Fibroblast of lung (primary cell): ENCODE measurements at places on chromosomes 7 and 10.

- no peaks in the 10 kb centered on the region for H3K36me3 ChIP-seq
- no peak overlapping the region for H3K4me3 ChIP-seq
- no peak for DNase-seq
These were observed 13.2 kb downstream of the ERVW-1 start for GRCh38 chr7:92464515-92464914.

DNA sequence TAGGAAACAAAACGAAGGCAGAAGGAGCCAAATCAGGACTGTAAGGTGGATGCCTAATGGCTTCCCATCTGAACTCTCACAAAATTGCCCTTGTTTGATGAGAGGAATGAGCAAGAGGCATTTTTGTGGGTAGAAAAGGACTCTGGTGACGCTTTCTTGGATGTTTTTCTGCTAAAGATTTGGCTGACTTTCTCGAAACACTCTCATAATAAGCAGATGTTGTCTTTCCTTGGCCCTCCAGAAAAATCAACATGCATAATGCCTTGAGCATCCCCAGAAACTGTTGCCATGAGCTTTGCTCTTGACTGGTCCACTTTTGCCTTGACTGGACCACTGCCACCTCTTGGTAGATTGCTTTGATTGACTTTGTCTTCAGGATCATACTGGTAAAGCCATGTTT is 13.5 kb downstream of the PTPN12 start:
- no peaks in the 10 kb centered on the region for H3K27me3 ChIP-seq
- peak; percentile 59 for DNase-seq
- no peak overlapping the region for H3K4me3 ChIP-seq
- H3K27ac ChIP-seq: no peak overlapping the region
- no peaks in the 10 kb centered on the region for H3K36me3 ChIP-seq

DNA sequence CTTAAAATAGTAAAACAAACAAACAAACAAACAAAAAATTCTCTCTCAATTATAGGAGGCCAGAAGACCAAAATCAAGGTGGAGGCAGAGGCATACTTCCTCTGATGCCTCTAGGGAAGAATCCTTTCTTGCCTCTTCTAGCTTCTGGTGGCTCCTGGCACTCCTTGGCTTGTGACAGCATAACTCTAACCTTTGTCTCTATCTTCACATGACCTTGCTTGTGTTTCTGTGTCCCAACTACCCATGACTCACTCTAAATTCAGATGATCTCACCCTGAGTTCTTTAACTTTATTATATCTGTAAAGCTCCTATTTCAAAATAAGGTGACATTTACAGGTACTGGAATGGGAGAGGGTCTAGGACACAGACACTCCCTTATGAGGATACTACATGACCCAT is 88.3 kb upstream of the ANTXRL start:
- no peak for DNase-seq
- no peak overlapping the region for H3K27ac ChIP-seq
- H3K36me3 ChIP-seq: no peaks in the 10 kb centered on the region
- no peaks in the 10 kb centered on the region for H3K4me1 ChIP-seq

DNA sequence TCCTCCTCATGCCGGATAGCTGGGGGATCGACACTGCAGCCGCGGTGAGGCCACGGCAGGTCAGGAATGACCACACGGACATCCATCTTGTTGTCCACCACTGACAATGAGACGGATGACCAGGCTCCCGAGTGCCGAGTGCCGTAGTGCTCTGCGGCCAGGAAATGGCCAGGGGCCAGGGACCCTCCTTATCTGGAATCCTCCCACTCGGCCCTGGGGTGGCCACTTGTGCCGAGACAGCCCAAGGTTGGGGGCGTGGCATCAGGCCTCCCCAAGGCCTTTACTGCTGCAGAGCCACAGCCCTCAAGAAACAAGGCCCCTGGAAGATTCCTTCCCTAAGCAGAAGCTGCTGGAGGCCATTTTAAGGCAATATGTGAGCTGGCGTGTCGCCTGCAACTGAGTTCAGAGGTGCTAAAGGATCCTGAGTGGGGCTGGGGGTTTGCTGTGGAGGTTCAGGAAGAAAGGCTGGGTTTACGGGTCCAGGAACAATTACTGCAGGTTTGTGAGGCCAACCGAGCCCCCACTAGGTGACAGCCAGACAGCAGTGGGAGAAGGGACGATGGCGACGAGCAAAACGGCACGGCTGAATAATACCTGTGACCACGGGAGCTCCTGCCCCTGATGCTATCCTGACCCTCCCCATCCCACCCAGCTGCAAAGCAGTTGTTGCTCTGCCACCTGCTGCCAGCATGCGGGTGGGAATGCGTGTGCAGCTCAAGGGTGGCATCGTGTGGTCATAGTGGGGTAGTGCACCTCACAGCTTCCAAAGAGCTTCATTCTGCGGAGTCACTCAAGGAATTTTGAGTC is 31.6 kb upstream of the LEP start:
- no peaks in the 10 kb centered on the region for H3K4me1 ChIP-seq
- peaks cover 23% of the 10 kb centered on the region for H3K27me3 ChIP-seq
- peak; percentile 62 for DNase-seq
- H3K4me3 ChIP-seq: no peak overlapping the region
- H3K36me3 ChIP-seq: no peaks in the 10 kb centered on the region

GRCh38 chr7:148909568-148909967 is 25.5 kb upstream of the EZH2 start:
- H3K27me3 ChIP-seq: peaks cover 27% of the 10 kb centered on the region
- H3K4me3 ChIP-seq: no peak overlapping the region
- no peak overlapping the region for H3K27ac ChIP-seq

GRCh38 chr7:93142127-93142526 is 6.1 kb downstream of the SAMD9L start:
- no peaks in the 10 kb centered on the region for H3K4me1 ChIP-seq
- no peak overlapping the region for H3K4me3 ChIP-seq
- no peak for DNase-seq
- peaks cover 5% of the 10 kb centered on the region for H3K36me3 ChIP-seq
- no peak overlapping the region for H3K27ac ChIP-seq

GRCh38 chr7:93039786-93040185 is 78.0 kb downstream of the SAMD9 start:
- peaks cover 3% of the 10 kb centered on the region for H3K4me1 ChIP-seq
- H3K4me3 ChIP-seq: no peak overlapping the region
- H3K27me3 ChIP-seq: no peaks in the 10 kb centered on the region

GRCh38 chr7:26051021-26051420 is 101.0 kb upstream of the NFE2L3 start:
- H3K36me3 ChIP-seq: no peaks in the 10 kb centered on the region
- no peak overlapping the region for H3K27ac ChIP-seq
- no peaks in the 10 kb centered on the region for H3K27me3 ChIP-seq
- H3K4me1 ChIP-seq: no peaks in the 10 kb centered on the region
- DNase-seq: no peak
- no peak overlapping the region for H3K4me3 ChIP-seq

- no peak for DNase-seq
- H3K27me3 ChIP-seq: peaks cover 25% of the 10 kb centered on the region
- no peak overlapping the region for H3K4me3 ChIP-seq
- no peaks in the 10 kb centered on the region for H3K36me3 ChIP-seq
- no peak overlapping the region for H3K27ac ChIP-seq
These were observed 2.4 kb upstream of the UNC5B start for GRCh38 chr10:71209731-71210541.

- no peak overlapping the region for H3K4me3 ChIP-seq
- no peaks in the 10 kb centered on the region for H3K4me1 ChIP-seq
- H3K27ac ChIP-seq: no peak overlapping the region
- no peaks in the 10 kb centered on the region for H3K36me3 ChIP-seq
These were observed 24.2 kb downstream of the ADIRF start for GRCh38 chr10:86992456-86992855.

- H3K4me1 ChIP-seq: peaks cover 8% of the 10 kb centered on the region
- no peak for DNase-seq
- H3K27me3 ChIP-seq: no peaks in the 10 kb centered on the region
- H3K36me3 ChIP-seq: no peaks in the 10 kb centered on the region
These were observed 67.3 kb downstream of the ST7 start for GRCh38 chr7:117020591-117020973.

- no peak for DNase-seq
- H3K36me3 ChIP-seq: no peaks in the 10 kb centered on the region
- no peaks in the 10 kb centered on the region for H3K4me1 ChIP-seq
- no peaks in the 10 kb centered on the region for H3K27me3 ChIP-seq
These were observed 229.4 kb downstream of the SFMBT2 start for GRCh38 chr10:7181420-7181819.

DNA sequence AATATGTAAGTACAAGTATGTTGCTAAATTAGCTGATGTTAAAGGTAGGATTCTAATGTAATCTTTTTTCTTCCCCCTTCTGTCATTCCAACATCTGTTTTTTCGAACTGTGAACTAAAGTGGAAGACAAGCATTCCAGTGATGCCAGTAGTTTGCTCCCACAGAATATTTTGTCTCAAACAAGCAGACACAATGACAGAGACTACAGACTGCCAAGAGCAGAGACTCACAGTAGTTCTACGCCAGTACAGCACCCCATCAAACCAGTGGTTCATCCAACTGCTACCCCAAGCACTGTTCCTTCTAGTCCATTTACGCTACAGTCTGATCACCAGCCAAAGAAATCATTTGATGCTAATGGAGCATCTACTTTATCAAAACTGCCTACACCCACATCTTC is 62.7 kb downstream of the WAC start:
- no peak overlapping the region for H3K27ac ChIP-seq
- H3K27me3 ChIP-seq: no peaks in the 10 kb centered on the region
- DNase-seq: no peak
- H3K4me3 ChIP-seq: no peak overlapping the region
- peaks cover 6% of the 10 kb centered on the region for H3K36me3 ChIP-seq
- H3K4me1 ChIP-seq: no peaks in the 10 kb centered on the region

DNA sequence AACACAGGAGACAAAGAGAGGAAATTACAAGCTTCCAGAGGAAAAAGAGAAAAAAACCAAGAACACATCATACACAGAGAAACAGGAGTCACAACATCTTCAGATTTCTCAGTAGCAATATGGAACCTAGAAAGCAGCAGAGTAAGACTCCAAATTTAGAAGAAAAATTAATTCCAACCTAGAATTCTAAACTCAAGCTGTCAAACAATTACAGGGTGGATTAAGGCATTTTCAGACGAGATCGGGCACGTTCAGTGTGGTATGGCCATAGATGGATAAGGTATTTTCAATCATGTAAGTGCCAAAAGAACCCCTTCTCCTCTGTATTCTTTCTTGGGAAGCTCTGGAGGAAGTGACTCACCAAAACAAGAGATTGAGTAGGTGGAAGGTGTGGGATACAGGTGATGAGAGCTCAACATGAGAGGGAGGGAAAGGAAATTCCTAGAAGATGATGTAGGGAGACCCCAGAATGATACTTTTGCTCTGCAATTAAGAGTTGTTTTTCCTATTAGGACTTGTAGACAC is 51.6 kb downstream of the FAM204A start:
- no peaks in the 10 kb centered on the region for H3K27me3 ChIP-seq
- H3K4me3 ChIP-seq: no peak overlapping the region
- no peak for DNase-seq

DNA sequence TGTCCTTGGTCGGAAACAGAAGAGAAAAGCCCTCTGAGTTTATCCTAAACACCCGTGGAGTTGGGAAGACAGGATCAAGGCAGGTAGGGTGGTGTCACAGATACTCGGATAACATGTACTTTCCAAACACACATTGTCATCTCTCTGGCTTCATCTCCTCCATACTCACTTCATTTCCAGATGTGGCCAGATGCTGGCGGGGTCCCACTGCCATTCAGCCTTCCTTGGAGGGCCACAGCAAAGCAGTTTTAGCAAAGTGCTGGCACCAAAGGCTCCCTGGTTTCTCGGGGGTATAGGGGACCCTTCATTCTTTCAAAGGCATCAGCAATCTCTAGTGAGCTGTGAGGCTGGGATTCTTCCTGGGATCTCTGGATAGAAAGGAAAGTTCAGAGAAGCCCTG is 539.5 kb downstream of the TCERG1L start:
- H3K27ac ChIP-seq: no peak overlapping the region
- no peaks in the 10 kb centered on the region for H3K4me1 ChIP-seq
- no peaks in the 10 kb centered on the region for H3K27me3 ChIP-seq
- H3K4me3 ChIP-seq: no peak overlapping the region

DNA sequence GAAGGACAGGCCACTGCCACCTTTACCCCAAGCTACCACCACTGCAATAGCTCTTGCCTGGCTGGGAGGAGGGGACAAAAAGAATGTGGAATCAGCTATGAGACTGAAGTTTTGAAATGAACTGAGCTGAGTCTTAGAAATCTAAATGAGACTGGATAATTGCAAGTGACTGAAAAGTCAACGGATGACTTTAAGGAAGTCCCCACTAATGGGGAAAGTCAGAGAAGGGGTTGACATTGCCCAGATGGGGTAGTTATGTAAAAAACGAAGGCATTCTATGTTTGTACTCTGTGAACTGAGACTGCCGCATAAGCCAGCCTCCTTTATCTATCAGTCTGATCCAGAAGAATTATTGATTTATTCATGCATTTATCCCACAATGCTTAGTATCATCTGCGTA is 67.2 kb downstream of the RBM20 start:
- H3K27ac ChIP-seq: no peak overlapping the region
- no peak overlapping the region for H3K4me3 ChIP-seq
- no peaks in the 10 kb centered on the region for H3K36me3 ChIP-seq
- H3K4me1 ChIP-seq: peaks cover 2% of the 10 kb centered on the region

- no peak for DNase-seq
- H3K36me3 ChIP-seq: no peaks in the 10 kb centered on the region
- no peak overlapping the region for H3K27ac ChIP-seq
- no peak overlapping the region for H3K4me3 ChIP-seq
- H3K27me3 ChIP-seq: no peaks in the 10 kb centered on the region
These were observed 40.4 kb upstream of the VDAC2 start for GRCh38 chr10:75170215-75170614.

DNA sequence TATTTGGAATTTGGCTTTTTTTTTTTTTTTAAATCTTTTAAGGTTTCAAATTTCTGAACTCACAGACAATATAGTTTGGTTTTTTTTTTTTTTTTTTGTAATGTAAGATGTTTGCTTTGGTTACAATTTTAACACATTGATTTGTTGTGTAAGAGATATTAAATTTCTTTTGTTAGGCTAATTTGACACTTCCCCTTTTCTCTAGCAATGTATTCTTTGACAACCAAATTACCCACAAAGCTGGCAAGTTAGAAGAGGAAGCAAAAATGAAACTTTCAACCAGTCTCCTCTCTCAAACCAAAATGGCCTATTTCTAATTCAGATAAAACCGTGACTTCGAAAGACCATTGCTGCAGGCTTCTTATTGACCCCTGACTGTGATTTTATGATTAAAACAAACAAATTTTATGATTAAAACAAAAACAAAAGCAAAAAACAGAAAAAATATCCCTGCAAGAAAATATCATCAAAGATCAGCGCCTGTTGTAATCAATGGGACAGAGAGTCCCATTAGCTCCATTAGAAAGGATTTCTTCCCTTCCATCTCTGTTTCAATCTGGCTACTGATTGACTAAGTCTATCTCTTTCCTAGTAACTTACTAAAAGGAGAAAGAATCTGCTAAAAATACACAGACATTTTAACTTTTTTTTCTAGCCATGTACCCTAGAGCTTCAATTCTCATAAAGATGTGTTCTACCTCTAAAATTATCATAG is 489.2 kb downstream of the MDFIC start:
- no peak for DNase-seq
- H3K4me3 ChIP-seq: no peak overlapping the region
- H3K36me3 ChIP-seq: no peaks in the 10 kb centered on the region
- no peak overlapping the region for H3K27ac ChIP-seq

GRCh38 chr10:123327450-123327849 is 173.2 kb downstream of the BUB3 start:
- no peak overlapping the region for H3K4me3 ChIP-seq
- H3K36me3 ChIP-seq: no peaks in the 10 kb centered on the region
